Stimulated activated naive CD4-positive, alpha-beta T cell treated with Interleukin-2 at 50 U/mL for 16 hours (primary cell): ENCODE measurements at places on chromosomes 3 and 15.

GRCh38 chr15:40755812-40756208 lies 756 bp upstream of the RMDN3 start:
- DNase-seq = no peak

DNA sequence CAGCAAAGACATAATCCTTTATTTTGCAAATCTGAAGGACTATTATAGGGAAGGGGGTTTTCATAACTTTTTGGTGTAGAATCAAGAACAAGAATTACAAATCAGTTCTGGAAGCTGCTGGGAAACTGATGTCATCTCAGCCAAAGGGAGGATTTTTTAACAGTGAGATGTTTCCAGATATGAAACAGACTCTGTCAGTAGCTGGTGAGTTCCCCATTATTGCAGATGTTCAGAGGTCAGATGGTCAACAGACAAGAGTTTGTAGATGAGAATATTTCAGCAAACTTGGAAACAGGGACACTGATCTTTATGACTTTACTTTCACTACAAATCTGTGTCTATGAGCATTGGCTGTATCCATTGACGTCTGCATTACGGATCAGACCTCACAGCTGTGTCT lies 71.9 kb upstream of the LPP start:
- no peak for DNase-seq

DNA sequence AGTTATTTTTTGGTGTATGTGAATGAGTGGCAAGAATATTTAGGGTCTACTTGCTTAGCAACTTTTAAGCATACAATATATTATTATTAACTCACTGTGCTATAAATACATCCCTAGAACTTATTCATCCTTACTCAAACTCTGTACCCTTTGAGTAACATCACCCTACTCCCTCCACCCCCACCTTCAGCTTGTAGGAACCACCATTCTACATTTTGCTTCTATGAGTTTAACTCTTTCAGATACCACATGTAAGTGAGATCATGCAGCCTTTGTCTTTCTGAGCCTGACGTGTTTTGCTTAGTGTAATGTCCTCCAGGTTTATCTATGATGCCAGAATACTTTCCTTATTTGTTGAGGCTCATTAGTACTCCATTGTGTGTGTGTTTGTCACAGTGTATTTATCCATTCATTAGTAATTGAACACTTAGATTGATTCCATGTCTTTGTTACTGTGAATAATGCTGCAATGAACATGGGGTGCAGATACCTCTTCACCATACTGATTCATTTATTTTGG lies 526.9 kb downstream of the PYDC2 start:
- DNase-seq = no peak

DNA sequence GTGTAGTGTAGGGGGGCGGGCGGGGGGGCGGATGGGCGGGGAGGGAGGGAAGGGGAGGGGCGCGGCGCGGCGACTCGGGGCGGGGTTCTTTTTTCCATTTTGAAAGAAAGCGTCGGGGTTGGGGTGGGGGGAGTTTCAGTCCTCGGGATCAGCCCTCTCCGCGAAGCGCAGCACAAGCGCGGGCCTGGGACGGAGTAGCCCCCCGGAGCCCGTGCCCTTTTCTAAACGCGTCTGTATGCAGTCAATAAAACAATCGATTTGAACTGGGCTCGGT lies 6.1 kb downstream of the ISLR2 start:
- no peak for DNase-seq

DNA sequence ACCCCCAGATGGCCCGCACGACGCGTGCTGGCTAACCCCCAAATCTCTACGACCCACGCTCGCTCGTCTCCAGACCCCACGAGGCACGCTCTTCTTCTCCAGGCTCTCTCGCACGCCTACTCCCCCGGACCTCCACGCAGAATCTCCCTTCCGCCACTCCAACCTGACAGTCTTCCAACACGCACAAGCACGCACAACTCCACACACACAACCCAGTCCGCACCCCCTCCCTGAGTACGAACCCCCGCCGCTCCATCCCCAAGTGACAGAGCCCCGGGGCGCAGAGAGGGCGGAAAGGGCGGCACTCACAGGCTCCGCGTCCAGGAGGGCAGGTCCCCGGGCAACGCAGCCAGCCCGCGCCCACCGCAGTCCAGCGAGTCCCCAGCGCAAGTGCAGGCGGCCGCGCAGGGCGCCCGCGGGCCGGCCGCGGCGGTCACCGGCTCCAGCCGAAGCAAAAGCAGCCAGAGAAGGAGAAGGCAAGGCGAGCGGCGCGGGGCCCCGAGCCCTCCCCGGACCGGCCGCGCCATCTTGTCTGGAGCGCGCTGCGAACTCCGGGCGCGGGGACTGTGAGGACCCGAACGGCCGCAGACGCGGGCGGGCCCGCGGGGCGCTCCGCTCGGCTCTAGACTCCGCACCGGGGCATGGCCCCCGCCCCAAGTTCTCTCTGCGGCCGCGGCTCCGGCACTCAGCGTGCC lies 794 bp downstream of the LRIG1 start:
- DNase-seq = peak; percentile 56

GRCh38 chr15:50390554-50391264 lies 33.5 kb upstream of the USP8 start:
- DNase-seq = no peak

DNA sequence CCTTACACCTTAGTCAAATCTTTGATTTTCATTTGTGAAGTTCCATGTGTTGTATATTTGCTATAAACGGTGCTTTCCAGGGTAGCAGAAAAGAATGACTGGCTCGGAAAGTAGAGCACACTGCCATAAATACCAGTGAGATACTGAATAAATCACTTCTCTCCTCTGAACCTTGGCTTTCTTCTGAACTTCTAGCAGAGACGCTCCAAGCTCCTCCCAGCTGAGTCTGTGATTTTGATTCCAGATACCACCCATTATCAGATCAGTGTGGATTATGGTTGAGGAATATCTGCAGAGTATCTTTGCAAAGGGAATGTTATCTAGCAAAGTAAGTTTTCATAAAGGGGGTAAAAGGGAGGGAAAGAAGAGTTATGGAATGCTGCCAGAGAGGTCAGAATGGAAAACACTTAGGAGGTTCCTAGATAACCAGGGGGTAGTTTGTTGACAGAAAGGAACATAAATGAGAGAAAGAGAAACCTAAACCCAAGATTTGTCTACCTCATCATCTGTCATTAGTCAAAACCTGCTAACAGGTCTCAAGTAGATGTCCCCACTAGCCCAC lies 98.5 kb upstream of the PSMD6 start:
- DNase-seq = no peak

DNA sequence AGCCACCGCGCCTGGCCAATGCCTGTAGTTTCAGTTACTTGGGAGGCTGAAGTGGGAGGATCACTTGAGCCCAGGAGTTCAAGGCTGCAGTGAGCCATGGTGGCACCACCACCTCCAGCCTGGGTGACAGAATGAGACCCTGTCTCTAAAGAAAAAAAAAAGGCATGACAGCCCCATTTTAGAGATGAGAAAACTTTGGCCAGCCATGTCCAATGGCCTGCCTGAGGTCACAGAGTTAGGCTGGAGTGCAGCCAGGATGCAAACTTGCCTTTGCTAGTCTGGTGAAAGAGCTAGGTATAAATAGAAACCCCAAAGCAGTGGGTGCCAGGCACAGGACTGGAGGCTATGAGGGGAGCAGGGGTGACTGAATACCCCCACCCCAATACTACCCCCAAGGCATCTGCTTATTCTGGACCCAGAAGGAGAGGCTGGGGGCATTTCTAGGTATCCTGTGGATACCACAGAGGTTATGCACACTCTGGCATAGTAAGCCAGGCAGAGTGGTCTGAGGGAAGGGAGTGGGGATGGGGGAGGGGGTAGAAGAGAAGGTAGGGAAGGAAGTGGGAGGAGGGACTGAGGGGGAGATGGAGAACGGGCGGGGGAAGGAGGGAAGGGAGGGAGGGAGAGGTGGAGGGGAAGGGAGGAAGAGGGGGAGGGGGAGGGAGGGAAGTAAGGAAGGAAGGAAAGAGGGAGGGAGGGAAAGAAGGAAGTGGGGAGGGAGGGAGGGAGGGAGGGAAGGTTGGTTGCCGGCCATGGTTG lies 16.2 kb upstream of the C15orf39 start:
- no peak for DNase-seq

DNA sequence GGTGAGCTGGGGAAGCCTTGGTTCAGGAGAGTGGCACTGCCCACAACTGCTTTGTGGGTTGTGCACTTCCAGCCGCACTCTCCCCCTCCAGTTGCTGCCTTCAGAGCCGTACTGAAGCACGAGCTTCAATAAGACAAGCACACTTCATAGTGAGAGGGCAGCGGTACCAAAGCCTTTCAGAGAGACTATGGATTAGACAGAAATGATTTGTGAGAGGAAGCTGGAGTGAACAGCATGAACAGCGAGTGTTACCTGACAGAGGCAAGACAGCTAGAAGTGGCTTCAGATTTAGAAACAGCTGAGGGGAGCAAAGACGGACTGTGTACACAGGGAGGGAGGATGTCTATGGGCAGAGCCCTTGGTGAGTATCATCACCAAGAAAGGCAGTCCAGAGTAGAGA lies 31.1 kb downstream of the HCLS1 start:
- no peak for DNase-seq

DNA sequence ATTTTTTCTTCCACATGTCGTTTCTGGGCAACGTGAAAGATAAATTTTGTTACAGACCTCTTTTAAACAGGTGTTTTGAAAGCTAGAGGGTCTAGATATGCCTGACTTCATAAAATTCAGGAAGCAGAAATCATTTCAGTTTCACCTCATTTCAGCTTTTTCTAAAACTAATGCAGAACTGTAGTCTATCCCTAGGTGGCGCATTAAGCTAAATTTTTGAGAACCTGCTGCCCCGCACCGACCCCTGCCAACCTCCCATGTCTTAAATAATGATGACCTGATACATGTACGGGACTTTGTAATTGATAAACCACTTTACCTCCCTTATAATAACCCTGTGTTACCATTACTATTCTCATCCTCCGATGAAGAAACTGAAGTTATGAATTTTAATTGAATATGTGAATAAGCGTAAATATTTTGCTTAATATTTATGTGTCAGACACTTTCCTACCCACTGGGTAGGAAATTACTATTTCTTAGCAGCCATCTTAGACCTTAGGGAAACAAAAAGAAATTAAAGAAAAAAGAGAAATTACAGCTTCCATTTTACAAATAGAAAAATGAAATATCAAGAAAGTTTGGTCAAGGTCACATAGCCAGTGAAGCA lies 78.7 kb upstream of the GCNT3 start:
- DNase-seq = no peak

GRCh38 chr3:21750831-21751391 lies at the start of gene ZNF385D:
TSS of gene ZNF385D (minus strand) at chr3:21751210. CDS start at chr3:21750916, 294 bp downstream.
- DNase-seq = no peak

- no peak for DNase-seq
Observed at GRCh38 chr3:123153125-123154019, 48.4 kb upstream of the SEC22A start.

DNA sequence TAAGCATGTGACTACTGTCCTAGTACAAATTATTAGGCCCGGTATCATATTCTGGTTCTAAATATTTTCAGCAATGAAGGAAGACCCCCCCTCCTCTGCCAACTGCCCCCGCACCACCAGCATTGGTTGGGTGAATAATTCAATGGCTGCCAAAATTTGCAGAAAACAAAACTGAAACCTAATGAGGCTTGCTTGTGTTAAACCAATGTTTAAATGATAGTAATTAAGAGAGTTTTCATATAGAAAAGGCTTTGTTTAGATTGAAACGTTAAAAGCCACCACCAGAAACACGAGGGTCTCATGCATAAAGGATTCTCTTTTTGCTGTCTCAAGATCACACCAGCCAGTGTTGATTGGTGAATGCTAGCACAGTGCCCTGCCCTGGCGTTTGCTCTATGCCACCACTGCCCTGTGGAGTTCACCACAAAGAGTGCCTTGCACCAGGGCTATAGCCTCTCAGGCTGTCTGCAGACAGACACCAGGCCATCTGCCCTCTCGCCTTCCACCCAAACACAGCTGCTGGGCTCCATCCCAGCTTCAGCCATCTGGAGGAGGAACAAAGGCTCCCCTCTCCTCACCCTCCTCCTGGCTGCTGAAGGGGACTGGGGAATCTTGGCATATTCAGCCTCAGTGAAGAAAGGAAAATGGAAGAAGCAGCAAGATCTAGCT lies 200.3 kb upstream of the PFN2 start:
- DNase-seq = no peak

DNA sequence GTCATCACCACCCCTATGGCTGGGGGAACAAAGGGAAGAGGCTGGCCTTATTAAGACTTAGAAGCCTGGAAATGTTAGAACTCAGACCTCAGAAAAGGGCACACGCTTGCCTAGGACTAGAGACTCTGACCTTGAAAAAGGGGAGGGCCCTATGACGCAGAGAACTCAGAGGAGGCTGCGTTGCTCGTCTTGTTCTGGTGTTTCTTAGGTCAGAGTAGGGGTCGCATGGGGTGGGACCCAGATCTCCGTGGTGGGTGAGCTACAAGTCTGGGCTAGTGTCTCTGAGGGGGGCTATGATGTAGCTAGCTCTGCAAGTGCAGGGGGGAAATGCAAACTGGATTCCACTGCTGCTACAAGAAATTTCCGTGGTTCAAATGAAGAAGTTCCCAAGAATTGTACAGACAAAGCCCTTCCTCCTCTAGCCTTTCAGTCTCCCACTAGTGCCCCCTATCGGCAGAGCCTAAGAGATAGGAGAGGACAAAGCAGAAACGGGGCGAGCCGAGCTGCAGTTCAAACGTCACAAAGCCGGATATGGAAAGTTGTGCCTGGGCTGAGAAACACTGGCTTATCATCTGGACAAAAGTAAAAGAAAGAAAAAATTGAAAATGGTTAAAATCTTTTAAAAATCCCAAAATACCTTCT lies 392.9 kb upstream of the ROBO2 start:
- no peak for DNase-seq

DNA sequence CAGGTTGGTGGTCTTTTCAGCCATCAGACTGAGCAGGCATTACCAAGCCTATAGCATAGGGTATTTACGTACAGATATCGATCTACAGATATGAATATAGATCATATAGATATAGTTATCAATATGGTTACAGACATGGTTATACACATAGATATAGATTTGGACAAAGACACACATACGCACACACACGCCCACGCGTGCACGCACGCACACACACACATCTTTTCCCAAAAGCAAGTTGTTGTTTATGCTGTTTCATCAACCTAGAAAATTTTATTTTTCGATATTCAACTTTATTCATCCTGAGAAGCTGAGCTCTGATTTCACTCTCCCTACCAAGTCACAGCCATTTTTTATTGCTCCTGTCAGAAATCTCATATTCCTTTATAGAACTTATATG lies 309.1 kb downstream of the NLGN1 start:
- DNase-seq = no peak

GRCh38 chr15:44366971-44367370 lies 60.5 kb upstream of the CTDSPL2 start:
- no peak for DNase-seq

- no peak for DNase-seq
Observed at GRCh38 chr3:127172781-127173515, 20.0 kb upstream of the PRR23E start.

- no peak for DNase-seq
Observed at GRCh38 chr3:122088531-122088930, 33.4 kb downstream of the CD86 start.

GRCh38 chr3:66115858-66116654 lies 77.3 kb upstream of the MAGI1 start:
- DNase-seq = no peak

DNA sequence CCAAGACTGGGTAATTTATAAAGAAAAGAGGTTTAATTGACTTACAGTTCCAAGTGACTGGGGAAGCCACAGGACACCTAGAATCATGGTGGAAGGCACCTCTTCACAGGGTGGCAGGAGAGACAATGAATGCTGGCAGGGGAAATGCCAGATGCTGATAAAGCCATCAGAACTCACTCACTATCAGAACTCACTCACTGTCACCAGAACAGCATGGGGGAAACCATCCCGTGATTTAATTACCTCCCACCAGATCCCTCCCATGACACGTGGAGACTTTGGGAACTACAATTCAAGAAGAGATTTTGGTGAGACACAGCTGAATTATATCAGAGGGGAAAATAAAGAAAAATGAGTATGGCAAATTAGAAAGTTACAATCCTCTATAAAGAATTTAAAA lies 310.9 kb downstream of the BCHE start:
- no peak for DNase-seq
